Stimulated activated CD8-positive, alpha-beta memory T cell treated with anti-CD3 and anti-CD28 coated beads, Interleukin-2, amount 100 ng/mL, for 48 hours (primary cell): ENCODE measurements at places on chromosomes 16 and 17.

DNA sequence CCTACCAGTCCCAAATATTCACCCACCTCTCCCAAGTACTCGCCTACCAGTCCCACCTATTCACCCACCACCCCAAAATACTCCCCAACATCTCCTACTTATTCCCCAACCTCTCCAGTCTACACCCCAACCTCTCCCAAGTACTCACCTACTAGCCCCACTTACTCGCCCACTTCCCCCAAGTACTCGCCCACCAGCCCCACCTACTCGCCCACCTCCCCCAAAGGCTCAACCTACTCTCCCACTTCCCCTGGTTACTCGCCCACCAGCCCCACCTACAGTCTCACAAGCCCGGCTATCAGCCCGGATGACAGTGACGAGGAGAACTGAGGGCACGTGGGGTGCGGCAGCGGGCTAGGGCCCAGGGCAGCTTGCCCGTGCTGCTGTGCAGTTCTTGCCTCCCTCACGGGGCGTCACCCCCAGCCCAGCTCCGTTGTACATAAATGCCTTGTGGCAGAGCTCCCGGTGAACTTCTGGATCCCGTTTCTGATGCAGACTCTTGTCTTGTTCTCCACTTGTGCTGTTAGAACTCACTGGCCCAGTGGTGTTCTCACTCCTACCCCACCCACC, 29.8 kb downstream of the POLR2A start:
- no peak for DNase-seq

DNA sequence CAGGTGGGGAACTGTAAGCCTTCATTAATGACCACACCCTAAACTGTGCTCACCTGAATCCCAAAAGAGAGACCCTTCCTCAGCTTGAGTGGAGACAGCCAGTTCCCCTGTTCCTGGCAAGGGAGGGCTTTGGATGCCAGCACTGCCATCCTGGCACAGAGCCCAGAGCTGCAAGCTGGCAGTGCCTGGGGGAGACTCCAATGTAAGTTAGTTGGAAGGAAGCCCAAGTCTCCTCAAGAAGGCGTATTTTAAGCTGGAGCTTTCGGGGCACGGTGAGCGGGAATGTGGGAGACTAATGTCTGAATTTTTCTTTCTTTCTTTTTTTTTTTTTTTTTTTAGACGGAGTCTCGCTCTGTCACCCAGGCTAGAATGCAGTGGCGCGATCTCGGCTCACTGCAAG, 4.7 kb downstream of the CDC42EP4 start:
- no peak for DNase-seq

- DNase-seq, result peak; percentile 92
These were observed at the start of gene NOB1 for GRCh38 chr16:69754469-69755310. Gene NOB1 (minus strand): TSS chr16:69754926. CDS start chr16:69754910, 16 bp downstream.

GRCh38 chr17:1906662-1907101, 76.9 kb downstream of the RPA1 start:
- DNase-seq, result no peak

DNA sequence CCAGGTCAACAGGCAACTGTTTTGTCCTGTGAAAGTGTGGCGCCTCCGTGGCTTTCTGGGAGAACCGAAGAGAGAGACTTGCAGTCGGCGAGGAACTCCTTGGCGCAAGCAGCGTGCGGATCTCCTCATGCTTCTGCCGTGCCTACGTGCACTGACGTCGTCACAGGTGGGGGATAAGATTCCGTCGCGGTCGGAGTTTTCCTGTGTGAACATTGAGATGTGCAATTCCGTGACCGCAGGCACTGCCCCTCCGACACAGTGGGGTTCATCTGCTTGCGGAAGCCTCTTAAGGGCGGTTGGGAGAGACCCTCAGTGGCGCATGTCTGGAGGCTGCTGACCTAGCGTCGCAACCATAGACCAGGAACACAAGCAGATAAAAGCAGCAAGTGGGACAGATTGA, 212.3 kb upstream of the CHMP6 start:
- DNase-seq, result no peak

- DNase-seq, result no peak
These were observed 130.9 kb downstream of the STX8 start for GRCh38 chr17:9444687-9445086.

DNA sequence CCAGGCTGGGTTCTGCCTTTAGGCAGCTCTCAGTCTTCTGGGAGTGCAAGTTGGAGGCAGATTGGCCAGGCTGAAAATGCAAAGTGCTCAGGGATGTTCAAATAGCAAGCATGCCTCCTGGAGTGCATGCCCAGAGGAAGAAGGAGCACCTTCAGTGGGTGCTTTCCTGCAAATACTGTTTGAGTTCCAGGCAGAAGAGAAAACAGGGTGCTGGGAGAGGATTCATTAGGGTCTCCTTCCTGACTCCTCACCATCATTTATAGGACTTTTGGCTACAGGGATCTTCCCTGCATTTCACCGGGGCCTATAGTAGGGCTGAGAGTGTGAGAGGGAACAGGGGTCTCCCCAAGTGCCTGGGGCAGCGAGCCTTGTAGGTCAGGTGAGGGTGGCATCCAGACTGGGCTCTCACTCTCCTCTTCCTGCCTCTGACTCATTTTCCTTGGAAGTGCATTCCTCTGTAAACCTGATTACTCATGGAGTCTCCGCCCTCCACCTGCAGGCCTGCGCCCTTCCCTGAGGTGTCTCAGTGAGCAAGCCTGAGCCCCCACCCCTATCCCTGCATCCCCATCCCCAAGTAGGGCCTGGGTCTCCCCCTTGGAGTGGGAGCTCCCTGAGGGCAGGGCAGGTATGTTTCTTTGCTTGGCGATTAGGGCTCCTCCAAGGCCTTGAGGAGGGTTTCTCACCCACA, 17.1 kb upstream of the TNS4 start:
- no peak for DNase-seq

DNA sequence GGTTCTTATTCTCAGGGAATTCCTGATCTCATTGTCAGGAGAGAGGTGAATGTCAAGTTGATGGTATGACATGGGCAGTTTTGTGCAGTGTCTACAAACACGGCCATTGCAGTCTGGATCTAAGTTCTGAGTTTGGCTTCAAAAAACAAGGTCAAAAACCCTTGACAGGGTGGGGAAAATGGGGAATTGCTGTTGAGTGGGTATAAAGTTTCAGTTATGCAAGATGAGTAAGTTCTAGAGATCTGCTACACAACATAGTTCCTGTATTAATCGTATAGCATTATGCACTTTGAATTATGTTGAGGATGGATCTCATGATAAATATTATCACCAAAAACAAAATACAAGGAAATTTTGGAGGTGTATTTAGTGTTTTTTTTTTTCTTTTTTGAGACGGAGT, 36.6 kb upstream of the CARMIL2 start:
- DNase-seq, result no peak

DNA sequence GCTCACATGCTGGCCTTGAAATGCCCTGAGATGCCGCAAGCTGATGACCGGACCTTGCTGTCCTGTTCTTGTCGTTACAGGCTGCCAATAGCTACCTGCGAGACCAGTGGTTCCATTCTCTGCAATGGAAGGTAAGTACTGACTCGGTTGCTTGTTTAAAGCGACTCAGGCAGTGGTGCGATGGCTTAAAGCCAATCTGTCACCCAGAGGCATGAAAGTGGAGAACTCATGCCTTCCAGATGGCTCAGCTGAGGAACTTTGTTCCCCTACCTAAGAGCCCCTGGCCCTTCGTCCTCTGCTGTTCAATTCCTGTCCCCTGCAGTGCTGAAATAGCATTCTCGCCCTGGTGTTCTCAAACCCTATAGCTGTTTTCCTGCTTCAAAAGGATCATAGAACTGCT, 158.3 kb upstream of the PLCG2 start:
- DNase-seq, result no peak

DNA sequence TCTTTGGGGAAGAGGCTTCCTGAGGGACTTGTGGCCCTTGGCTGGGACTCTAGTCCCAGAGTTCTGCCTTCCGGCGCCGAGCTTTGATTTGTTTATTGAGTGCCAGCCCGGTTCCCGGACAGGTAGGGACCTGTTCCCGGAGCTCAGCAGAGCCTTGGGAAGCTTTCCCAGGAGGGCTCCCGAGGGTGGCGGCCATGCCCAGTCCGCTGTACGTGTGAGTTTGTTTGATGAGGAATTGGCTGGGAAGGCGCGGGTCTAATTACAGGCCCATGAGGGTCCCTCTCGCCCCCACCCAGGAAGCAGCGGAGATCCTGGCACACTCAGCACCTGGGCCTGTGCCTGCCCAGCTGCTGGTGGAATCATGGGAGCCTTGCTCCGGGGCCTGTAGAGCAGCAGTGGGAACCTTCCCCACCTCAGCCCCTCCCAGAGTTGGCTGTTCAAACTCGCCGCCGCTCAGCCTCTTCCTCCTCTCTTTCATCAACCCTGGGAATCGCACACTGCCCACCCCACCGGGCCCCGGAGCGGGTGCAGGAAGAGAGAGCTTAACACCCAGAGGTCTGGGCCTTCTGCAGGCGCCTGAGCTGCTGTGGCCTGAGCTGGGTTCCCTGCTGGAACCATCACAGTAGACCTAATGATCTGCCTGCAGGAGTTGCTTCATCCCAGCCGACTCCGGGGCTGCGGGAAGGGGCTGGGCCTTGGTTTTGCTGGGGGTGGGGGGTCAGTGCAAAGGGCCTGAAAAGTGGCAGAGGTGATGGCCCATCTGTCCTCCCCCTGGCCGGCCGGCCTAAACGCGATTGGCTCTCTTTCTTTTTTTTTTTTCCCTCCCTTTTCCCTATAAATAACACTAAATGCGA, 313.7 kb downstream of the SEC14L1 start:
- DNase-seq, result no peak

DNA sequence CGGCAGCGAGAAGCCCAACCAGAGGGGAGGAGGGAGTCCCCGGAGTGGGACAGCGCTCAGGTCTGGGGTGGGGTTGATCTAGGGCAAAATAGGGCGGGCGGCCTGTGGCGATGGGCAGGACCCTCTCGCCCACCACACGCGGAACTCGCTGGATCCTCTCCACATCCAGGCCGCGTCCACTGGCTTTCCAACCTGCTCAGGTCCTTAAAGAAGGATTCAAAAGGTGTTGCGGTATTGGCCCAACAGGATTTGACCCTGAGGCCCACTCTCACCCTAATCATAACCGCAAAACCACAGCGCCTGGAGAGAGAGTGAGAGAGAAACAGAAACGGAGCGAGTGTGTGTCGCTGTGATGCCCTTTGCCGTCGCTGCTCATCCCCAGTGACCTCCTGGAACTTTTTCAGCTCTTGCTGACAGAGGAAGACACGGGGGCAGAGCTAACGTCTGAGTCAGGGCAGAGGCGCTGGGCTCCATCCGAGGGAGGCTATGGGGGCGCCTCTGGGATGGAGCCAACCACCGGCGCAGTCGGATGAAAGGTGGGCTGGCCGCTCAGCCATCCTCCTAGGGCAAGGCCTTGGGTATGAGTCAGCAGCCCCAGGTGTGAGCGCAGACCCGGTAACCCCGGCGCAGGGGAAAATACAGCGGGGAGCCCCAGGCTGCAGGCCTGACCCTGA, 16.7 kb upstream of the OR1F1 start:
- peak; percentile 56 for DNase-seq

DNA sequence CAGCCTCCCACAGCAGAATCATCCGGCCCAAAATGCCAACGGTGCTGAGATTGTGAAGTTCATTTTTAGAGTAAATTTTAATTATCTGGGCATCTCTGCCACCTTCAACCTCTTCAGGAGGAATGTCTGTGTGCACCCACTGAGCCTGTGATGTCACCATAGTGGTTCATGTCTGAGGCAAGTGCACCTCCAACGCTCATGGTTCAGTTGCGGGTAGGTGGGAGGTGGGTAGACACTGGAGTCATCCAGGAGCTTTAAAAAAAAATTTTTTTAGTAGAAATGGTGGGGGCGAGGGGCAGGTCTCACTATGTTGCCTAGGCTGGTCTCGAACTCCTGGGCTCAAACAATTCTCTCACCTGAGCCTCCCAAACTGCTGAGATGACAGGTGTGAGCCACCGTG, 1.9 kb downstream of the FLYWCH1 start:
- DNase-seq, result no peak

- DNase-seq, result no peak
These were observed 158.7 kb downstream of the FOXL1 start for GRCh38 chr16:86737083-86737482.

DNA sequence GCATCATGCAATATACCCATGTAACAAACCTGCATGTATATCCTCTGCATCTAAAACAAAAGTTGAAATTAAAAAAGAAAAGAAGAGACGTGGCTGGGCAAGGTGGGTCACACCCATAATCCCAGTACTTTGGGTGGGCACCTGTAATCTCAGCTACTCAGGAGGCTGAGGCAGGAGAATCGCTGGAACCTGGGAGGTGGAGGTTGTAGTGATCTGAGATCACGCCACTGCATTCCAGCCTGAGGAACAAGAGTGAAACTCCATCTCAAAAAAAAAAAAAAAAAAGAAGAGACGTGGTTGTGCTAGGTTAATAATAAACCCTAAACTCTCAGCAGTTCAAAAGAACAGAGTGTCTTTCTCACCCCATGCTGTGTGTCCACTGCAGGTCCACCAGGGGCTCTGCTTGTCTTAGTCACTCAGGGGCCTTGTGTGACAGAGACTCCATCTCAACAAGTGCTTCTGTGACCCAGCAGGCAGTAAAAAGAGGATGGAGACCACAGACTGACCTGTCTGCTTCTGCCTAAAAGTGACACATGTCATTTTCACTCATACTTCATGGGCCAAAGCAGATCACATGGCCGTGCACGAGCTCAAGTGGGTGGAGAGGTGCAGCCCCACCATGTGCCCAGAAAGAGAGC, 22.3 kb upstream of the N4BP1 start:
- DNase-seq, result no peak

DNA sequence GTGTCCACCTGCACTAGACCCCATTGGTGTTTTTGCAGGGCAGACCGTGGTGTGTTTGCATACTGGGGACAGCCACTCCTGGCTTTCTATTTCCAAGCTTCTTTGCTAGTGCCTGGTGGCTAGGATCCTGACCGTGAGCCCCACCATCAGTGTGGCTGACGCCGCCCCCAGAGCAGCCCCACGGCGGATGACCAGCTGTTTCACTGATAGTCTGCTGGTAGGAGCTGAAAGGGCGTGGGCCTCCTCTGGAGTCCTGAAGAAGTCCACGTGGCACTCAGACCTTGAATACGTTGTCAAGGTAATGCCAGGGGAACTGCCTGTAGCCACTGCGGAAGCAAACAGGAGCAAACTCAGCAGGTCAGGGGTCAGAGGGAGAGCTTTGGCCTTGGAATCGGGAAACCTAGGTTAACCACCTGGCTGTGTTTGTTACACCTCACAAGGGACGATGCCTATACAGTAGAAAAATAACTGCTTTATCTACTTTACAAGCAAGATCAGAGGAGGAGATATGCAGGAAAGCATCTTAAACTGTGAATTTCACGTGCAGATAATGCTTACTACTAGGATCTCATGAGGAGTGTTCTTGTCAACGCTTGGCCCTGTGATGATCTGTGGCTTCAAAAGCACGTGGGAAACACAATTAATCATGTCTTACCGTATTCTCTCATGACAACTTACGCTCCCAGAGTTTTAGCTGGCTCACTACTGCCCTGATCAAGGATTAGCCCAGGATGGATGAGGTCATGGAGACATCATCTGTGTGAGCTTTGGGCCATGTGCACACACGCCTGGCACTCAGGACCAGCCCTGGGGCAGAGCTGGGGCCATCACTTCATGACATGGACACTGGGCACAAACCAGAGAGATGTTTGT, 30.3 kb downstream of the ALDH3A2 start:
- no peak for DNase-seq

GRCh38 chr17:18324140-18325050, 9.3 kb downstream of the SMCR8 start:
- no peak for DNase-seq
